Suppressor macrophage treated with lipopolysaccharide for 1 hour (primary cell): ENCODE measurements at places on chromosomes 16 and 17.

- no peak for DNase-seq
Measured at GRCh38 chr17:40134184-40134583, 6.2 kb upstream of the CASC3 start.

GRCh38 chr16:22681554-22682291 lies 132.2 kb upstream of the HS3ST2 start:
- DNase-seq: no peak

DNA sequence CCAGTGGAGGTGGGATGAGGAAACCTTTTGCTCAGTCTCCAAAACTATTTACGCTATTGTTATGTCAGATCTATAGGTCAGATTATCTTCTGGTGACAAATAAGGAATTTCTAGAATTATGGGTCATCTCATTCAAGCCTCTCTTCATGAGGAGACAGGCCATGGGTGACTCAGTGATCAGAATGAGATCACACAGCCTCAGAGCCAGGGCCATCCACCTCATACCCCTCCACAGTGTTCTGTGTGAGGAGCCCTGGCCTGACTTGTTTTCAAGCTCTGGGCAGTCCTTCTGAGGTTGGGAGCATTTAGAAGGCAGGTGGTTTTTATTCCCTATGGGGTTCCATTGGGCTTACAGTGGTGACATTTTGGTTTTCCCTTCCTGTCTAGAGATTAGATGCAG lies 26.5 kb downstream of the YPEL2 start:
- peak; percentile 70 for DNase-seq

DNA sequence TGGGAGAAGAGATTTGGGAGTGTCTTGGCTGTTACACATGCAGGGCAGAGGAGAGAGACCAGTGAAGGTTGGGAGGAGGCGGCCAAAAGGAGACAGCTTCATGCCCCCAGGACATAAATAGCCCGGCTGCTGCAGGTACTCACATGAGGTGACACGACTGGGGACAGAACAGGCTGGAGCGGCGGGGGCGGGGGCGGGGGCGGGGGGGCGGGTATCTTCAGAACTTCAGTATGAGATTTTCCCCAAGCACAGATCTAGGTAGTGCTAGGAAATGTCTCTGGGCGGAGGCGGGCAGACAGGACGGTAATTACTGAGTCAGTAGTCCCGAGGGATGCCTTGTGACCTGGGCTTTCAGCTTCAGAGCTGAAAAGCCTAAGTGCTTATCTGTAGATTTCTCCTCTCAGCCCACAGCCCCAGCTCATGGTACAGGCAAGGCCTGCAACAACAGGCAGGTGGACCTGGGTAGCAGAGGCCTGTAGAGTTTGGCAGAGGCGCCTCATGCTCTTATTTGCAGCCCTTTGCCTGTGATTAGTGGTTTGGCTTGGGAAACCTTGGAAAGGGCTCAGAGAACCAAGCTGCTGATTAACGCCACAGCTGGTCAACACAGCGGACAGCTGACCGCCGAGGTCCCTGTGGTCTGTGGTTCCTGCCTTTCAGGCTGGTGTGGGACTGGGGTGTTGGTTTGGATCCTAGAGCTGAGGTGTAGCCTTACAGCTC lies 24.5 kb downstream of the UNK start:
- DNase-seq: no peak

DNA sequence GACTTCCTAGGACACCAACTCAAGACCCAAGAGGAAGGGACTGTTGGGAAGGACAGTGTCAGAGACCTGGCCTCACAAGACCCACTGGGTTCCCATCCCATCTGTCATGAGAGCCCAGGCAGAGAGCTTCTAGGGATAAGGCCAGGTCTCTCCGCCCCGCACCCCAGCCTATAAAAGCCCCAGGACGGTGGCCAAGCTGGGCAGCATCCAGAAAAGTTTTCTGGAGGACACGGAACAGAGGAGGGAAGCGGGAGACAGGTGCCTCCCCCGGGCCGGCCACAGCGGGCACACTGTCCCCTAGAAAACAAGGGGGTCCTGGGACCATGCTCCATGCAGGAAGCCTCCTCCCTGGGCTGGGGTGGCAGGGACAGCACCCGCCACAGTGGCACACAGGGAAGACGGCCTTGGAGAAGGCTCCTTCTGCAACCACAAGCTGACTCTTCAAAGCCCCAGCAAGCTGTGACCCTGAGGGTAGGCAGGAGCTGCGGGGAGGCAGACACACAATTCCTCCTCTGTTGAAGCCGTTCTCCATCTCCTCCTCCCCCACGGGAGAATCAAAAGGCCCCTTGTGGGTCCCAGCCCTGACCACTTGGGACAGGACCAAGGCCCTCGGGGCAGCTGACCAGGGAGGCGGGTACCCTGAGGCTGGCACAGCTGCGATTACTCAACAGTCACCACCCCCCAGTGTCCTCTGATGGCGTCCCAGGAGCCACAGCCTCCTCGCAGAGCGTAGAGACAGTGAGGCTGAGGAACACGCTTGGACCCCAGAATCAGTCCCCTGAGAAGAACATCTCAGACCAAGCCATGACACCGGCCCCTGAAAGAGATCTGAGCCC lies 26.1 kb downstream of the TRPV3 start:
- no peak for DNase-seq

DNA sequence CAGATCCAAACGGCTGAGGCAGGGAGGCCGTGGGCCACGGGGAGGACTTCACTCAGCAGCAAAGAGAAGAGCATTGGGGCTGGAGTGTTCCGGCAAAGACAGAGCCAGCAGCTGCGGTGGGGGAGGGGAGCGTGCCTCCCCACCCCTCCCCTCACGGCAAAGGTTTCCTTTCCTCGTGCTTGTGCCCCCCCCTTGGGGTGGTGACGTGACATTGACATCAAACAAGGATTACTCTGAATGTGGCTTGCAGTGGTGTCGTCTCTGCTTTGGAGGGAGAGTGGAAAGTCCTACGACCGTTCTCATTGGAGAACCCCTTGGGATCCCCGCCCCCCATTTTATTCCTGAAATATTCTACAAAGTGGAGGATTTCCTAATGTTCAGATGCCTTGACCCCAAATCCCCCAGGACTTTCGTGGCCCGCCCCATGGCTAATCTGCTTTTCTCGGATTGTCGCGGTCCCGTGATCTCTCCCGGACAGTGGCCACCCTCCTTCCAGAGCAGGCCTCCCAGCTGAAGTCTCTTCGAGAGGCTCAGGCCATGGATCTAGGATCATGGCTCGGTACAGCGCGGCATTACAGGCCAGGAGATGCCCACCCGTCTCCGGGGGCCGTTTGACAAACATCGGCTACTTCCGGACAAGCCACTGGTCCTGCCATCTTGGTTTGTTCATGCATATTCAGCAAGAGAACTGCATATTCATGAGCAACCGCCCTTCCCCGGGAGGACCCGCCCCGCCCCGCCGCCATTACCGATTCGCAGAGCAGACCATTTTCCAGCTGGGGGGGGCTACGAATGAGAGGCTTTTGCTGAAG lies 705 bp upstream of the POLR2A start:
- peak; percentile 94 for DNase-seq

GRCh38 chr17:76957678-76958464 lies 89.7 kb downstream of the MGAT5B start:
- no peak for DNase-seq

- no peak for DNase-seq
Measured at GRCh38 chr16:59697761-59698160, 963.6 kb upstream of the GOT2 start.

- DNase-seq: peak; percentile 81
Measured at GRCh38 chr17:2214047-2214928, 89.3 kb downstream of the SMG6 start.

GRCh38 chr17:81341516-81342268 lies 46.6 kb upstream of the SLC38A10 start:
- peak; percentile 56 for DNase-seq

- DNase-seq: no peak
Measured at GRCh38 chr16:3645504-3646347, 8.8 kb upstream of the DNASE1 start.

DNA sequence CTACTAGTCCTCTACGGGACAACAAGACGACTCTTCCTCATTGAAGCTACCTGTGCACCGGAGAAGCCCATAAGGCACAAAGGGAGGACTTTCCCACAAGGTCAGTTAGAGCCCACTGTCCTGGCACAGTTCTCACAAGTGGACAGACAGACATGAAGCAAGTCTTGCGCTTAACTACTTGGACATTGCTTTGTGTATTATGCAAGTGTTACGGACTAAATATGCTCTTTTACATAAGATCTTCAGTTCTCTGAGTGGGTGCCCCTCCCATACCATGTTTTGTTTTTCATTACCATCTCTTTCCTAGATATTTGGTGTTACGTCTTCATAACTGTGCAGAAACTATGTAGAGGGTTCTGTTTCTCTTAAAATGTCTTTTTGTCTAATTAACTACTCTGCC lies 18.1 kb downstream of the ANKRD40CL start:
- no peak for DNase-seq

GRCh38 chr17:60590070-60590469 lies 9.9 kb upstream of the PPM1D start:
- DNase-seq: no peak

DNA sequence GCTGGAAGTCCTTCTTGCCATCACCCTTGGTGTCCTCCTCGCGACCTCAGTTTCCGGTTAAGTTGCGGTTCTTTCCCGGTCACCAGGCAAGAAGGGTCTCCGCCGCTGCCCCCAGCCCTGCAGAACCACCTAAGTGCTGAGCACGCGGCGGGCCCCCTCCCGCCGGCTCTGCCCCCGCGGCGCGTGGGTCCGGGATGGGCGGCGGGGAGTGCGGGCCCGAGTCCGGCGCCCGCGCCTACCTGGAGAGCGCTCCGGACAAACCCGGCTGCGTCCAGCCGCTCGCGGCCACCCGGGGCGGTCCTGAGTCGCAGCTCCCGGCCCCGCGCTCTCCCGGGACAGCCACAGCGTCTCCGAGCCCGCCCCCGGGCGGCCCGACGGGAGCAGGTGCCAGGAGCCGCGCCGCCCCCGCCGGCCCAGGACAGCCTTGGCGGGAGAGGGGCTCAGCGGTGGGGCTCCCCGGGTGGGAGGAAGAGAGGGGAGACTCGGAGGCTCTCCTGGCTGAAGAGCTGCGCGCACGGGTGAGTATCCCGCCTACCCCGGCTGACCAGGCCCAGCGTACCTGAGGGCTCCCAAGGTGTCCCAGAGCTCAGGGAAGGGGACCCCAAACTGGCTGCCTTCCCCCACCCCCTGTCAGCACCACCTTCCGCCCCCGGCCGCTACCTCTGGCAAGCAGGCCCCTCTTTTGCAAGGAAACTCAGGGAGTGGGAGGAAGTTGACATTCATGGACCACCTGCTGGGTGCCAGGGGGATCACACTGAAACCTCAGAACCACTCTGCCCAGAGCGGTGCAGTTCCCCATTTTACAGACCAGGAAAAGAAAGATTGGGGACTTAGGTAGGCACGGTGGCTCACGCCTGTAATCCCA lies 22.2 kb upstream of the C17orf113 start:
- no peak for DNase-seq

GRCh38 chr17:20063665-20064648 lies 54.8 kb downstream of the SPECC1 start:
- peak; percentile 89 for DNase-seq

DNA sequence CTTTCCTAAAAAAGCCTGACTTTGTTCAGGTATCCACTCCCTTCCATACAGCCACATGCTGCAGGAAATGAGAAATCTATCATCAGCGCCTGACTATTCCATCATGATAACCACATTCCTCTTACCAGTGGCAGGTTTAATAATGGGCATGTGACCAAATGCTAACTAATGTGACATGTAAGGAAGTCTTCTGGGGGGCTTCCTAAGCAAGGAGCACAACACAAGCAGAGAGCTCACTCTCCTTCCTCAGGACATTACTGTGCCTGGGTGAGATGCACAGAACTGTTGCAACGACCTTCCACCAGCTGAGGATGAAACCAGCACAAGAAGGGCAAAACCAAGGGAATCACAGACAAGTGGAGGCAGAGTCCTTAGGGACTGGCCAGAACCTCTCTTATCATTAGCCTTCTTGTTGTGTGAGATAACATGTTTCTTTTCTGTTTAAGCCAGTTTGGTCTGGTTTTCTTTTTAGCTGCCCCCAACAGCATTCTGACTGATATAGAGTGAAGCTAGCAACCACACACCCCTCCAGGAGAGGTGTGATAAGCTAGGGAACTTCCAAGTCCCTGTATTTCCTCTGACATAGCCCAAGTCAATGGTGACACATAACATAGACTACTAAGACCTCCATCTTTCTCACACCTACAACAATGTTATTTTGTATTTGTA lies 16.9 kb downstream of the MYO1D start:
- DNase-seq: no peak

- peak; percentile 31 for DNase-seq
Measured at GRCh38 chr16:77788181-77789084, at the start of gene VAT1L. Gene VAT1L, plus strand, starts transcription at chr16:77788564. Its CDS starts 119 bp downstream, at chr16:77788683.

GRCh38 chr17:82788206-82789001 lies 36.5 kb downstream of the TBCD start:
- no peak for DNase-seq

DNA sequence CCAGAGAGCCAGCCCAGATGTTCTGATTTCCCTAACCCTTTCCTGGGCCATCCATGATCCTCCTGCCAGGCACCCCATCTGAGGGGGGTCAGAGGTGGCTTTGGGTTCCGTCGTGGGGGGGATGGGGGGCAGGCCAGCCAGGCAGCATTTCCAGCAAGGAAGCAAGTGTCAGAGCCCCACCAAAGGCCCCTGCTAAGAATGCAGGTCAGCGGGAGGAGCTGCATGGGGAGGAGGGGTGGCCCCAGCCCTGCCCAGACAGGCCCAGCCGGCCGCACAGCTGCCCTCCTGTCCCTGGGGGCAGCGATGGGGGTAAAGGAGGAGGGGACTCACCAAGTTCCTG lies 2.3 kb upstream of the SCRN2 start:
- no peak for DNase-seq

GRCh38 chr16:21021316-21021715 lies 120.7 kb downstream of the LYRM1 start:
- no peak for DNase-seq

- DNase-seq: peak; percentile 87
Measured at GRCh38 chr16:30651124-30652004, 604 bp downstream of the PRR14 start.

DNA sequence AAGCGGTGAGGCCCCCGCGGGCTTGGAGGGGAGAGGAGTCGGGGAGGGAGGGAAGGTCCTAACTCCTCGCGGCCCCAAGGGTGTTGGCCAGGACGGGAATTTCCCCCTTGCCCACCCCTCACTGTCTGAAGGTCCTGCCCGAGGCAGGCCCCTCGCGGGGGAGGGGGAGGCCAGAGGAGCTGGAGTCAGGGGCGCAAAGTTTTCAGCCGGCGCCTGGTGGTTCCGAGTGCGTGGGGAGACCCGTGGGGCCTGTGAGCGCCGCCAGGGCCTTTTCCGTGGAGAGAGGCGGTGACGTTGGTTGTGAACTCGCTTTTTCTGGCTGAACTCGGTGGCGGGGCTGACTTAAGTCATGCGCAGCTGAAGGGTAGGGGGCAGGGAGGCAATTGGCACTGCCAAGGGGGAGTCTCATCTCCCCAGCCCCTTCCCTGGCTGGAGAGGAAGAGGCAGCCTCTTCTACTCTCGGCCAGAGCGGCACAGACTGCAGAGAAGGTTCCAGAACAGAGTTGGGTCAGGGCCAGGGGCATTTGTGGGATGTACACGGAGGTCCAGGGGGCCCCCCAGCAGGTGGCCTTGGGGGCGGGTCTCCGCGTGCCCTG lies 1.5 kb downstream of the CACNA1H start:
- DNase-seq: no peak

DNA sequence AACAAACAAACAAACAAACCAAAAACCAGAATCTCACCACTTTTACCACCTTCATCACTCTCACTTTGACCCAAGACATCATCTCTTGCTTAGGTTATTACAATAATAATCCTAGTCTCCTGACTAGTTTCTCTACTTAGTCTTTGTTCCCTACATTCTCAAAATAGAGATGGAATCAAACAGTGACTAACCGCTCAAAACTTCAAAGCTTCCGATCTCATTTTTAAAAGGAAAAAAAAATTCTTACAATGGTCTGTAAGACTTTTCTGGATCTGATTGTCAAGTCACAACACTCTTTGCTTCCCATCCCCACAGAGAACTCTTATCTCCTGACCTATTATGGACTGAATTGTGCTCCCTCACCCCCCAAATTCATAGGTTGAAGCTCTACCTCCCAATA lies 60.9 kb downstream of the SPAG9 start:
- DNase-seq: no peak
